ENCODE measurements at places on chromosomes 4 and X. TPM values are rescaled to one million over a fixed set of nuclear protein-coding genes. Genes with fewer than 3 reads are reported as not detected.

Gene VSIG4
- total RNA-seq = not detected

Gene XPNPEP2
- total RNA-seq = not detected

Gene CCNG2
- 17.2 TPM for total RNA-seq

Gene ETDA
- not detected for total RNA-seq

Gene HSFX4
- total RNA-seq = not detected

Gene ATP2B3
- not detected for total RNA-seq

Gene XG
- total RNA-seq = 11.8 TPM

Gene PDZD11
- 76.5 TPM for total RNA-seq

Gene AFF2
- total RNA-seq = not detected
